ENCODE measurements at places on chromosomes 16 and 17.

DNA sequence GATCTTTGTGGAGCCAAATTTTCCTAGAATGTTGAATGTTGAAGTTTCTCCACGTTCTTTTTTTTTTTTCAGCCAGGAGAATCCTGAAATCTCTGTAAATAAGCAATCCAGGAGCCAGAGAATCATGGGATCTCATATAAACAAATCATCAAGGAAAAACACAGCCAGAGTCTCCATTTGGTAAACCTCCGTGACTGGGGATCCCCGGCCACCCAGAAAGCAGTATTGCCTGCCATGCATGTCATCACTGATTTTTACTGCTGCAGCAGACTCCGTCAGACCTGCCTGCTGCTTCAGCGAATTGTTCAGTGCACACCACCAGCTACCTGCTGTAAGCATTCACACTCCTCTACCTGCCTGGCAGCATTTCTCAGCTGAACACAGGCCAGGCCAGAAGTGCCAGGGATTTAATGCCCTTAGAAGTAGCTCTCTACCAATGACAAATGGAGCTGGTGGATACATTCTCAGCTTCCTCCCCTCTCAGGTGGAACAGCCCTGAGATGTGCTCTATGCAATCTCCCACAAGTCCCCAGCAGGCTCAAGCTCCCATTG lies 158.6 kb downstream of the CYLD start:
- DNase-seq, result no peak

DNA sequence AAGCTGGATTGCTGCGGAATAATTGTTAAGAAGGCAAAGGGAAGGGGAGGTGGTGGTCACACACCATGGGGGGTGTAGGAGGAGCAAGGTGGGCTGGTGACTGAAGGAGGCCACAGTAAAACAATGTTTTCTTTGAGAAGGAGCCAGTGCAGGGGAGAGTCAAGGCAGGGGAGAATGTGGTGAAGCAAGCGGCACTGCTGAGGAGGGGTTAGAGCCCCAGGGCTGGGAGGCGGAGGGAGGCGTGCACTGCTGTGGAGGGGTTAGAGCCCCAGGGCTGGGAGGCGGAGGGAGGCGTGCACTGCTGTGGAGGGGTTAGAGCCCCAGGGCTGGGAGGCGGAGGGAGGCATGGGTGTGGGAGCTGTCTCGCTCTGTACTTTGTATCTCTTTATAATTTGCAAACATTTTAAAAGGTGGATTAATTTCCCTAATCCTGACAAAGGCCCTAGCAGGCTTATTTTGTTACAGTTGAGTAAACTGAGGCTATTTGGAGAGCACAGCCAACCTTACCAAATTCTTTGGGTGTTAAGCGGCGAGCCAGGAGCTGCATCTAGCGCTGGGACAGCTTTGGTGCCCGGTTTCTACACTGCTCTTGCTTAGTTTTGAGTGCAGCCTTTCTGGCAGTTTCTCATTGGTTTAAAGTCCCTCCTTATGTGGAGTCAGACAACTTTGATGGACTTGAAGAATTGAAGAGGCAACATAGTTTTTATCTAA lies 20.9 kb downstream of the RPTOR start:
- no peak for DNase-seq

- peak; percentile 34 for DNase-seq
These were observed 12.6 kb downstream of the KCTD2 start for GRCh38 chr17:75059369-75060345.

- DNase-seq, result no peak
These were observed 76.6 kb upstream of the DHX40 start for GRCh38 chr17:59488805-59489204.

- no peak for DNase-seq
These were observed 454.2 kb downstream of the NPIPA7 start for GRCh38 chr16:16833165-16833564.

DNA sequence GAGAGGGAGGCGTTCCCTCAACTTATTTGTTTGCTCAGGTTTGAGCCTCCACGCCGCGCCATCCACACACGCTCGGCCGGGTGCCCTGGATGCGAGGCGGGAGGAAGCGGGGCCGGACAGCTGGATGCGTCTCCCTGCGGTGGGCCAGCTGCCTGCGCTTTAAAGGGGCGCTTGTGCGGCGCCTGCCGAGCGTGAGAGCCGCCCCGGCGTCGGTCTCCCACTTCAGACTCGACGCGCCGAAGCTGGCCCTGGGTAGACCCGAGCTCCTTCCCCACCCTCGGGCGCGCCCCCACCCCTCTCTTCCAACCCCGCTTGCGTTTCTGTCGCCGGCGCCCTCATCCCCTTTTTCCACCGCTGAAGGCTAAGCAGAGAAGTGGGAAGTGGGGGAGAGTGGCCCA lies 527 bp upstream of the CHAD start:
- DNase-seq, result no peak

- no peak for DNase-seq
These were observed 626 bp downstream of the TUBB3 start for GRCh38 chr16:89923640-89924296.

- DNase-seq, result no peak
These were observed 567 bp downstream of the GNA13 start for GRCh38 chr17:65055708-65056638.

GRCh38 chr16:46970089-46970488 lies 3.4 kb downstream of the DNAJA2 start:
- DNase-seq, result no peak

DNA sequence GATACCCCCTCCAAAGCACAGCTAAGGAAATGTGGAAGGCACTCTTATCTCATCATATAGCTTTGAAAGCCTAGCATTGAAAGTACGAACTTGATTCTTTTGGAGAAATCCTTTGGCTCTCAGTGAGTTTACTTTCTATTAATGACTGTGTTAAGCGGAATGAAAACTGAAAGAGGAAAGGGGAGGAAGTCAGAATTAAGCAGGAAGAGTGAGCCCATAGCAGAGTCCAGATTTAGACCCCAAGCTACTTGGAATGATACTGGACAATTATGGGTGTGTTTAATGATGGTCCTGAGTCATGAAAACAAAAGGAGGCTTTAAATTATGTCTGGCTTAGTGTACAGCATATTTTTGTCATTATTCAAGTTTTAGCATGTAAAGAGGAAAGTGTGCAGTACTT lies 42.2 kb downstream of the TENT4B start:
- no peak for DNase-seq

- peak; percentile 53 for DNase-seq
These were observed 2.5 kb downstream of the CORO1A start for GRCh38 chr16:30185683-30186421.

DNA sequence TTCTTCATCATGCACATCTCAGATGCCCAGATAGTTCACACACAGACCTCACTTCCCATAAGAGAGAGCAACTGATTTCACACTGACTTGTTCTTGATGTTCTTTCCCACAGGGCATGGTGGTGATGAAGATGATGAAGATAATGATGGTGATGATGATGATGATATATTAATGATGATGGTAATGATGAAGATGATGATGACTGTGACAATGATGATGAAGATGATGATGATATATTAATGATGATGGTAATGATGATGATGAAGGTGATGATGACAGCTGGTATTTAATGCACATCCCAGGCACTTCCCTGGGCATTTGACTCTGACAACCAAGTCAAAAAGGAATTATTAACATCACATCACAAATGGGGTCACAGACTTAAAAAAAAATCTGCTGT lies 225.2 kb downstream of the MAF start:
- no peak for DNase-seq

DNA sequence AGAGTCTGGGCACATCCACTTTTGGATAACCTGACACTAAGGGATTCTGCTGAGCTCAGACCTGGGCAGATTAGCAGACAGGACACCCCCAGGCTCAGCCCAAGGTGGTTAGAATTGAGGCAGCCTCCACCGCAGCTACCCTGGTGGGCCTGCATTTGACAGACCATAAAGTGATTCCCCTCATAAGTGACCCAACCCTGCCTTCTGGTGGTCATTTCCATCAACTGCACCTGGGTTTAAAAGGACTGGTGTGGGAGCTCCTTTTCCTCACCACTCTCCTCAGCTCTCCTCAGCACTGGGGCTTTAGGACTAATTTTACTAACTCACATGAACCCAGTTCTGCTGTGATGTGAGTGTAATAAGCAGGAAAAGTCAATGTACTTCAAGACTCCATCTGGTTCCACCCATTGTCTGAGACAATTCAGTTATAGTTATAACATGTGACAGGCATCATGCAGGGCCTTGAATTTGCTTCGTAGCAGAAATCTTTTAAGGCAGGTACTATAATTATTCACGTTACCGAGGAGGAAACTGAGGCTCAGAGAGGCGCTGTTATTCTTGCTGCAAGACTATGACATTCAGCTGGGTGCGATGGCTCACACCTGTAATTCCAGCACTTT lies 42.5 kb downstream of the MYH3 start:
- no peak for DNase-seq

GRCh38 chr17:7634384-7634783 lies 4.4 kb downstream of the SHBG start:
- no peak for DNase-seq

- DNase-seq, result no peak
These were observed 34.7 kb downstream of the EPN2 start for GRCh38 chr17:19271780-19272357.

DNA sequence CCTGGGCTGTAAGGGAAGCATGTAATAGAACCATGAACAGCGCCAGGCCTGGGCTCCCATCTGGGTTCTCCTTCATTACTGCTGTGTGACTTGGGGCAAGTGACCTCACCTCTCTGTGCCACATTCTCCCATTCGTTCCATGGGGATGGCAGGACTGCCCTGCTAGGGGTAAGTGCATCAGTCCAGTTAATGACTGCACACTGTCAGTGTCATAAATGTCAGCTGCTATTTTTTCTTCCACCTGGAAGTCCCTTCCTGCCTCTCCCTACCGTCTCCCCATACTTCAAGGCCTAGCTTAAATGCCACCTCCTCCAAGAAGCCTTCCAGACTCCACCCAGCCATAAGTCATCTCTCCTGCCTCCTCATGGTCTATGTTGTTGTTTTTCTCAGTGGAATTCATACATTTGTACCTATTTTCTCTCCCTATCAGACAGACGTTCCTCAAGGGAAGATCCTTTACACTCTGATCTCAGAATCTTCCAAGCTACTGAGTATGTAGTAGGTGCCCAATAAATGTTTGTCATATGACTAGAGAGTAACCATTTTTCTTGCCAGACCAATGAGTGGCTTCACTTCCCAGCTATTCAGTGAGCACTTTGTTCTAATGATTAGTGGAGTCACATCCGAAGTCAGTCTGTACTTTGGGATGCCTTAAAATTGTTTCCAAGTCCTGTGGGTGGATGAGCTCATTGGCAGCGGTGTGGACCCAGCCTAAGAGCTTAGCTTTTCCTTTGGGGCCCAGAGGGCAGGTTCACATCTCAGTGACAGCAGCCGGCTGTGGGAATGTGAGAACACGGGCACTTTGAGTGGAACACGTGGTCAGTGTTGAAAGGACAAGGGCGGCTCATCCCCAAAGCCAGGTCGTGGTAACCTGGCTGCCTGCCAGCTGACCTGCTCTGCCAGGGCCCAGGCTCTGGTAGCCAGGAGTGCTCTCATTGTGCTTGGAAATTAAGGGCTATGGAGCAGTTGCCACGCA lies 147.5 kb upstream of the GSE1 start:
- DNase-seq, result peak; percentile 25

DNA sequence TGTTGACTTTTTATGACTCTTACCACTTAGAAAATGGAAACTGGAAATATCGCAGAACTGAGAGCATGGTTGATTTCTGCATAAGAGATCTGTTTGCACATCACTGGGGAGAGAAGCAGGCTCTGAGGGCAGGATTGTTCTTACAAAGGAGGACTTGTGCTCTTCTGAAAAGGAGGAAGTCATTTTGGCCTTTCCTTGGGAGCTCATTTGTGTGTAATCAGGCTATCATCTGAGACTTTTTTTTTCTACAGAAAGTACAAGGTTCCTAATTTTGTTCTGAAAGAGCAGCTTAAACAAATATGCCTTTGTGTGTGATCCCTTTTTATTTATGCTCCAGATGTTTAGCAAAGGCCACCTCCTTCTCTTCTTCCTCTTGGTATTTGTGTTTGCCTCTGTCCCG lies 145.7 kb upstream of the CACNG5 start:
- DNase-seq, result no peak

- DNase-seq, result no peak
These were observed 255.4 kb upstream of the CACNG5 start for GRCh38 chr17:66579556-66579955.

- no peak for DNase-seq
These were observed 49.0 kb downstream of the NT5M start for GRCh38 chr17:17351901-17352781.

GRCh38 chr17:28174352-28175046 lies 132.0 kb downstream of the NLK start:
- no peak for DNase-seq

DNA sequence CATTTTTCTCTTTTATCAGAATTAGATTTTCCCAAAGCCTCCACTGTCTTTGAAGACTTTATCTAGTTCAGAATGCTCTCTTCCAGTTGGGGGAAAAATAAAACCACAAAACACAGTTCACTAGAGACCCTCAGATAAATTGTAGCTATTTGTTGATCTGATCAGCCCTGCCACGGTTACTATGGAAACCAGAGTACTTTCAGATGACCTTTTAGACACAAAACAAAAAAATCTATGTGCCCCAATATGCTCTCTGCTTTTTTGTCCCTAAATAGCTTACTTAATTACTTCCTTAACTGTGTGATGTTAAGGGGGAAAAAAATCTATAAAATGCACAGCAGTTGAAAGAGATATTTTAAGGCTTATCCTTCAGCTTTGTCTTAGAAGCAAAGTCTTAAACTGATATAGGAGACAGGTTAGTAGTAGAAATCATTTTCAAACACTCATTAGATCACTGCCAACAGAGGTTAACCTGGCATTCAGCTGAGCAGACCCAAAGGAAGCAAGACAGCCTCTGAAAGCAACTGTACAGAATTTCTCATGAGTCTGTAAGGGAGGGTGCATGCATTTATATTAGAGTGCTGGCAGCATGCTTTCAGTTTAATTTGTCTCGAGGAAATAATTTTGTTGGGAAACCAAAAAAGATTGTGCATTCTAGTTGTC lies 129.9 kb upstream of the CACNG5 start:
- no peak for DNase-seq

DNA sequence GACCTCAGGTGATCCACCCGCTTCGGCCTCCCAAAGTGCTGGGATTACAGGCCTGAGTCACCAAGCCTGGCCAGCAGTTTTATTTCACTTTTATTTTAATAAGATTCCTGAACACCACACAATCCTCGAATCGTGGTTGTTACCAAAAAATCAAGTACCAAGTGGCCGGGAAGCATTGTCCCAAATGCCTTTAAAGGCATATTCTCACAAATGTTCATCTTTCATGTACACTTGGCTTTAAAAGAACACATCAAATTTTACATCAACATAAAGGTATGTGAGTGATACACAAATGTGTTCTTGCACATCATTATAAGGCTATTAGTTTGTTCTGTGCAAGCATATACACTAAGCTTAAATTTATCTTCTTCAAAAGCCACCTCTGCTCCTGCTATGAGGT lies 8.1 kb upstream of the MYH11 start:
- DNase-seq, result no peak
